Fibroblast of upper back skin (primary cell): ENCODE measurements at places on chromosomes 2 and 18.
A peak's percentile ranks its signal among the peaks of the same experiment; 100 is the strongest.

DNA sequence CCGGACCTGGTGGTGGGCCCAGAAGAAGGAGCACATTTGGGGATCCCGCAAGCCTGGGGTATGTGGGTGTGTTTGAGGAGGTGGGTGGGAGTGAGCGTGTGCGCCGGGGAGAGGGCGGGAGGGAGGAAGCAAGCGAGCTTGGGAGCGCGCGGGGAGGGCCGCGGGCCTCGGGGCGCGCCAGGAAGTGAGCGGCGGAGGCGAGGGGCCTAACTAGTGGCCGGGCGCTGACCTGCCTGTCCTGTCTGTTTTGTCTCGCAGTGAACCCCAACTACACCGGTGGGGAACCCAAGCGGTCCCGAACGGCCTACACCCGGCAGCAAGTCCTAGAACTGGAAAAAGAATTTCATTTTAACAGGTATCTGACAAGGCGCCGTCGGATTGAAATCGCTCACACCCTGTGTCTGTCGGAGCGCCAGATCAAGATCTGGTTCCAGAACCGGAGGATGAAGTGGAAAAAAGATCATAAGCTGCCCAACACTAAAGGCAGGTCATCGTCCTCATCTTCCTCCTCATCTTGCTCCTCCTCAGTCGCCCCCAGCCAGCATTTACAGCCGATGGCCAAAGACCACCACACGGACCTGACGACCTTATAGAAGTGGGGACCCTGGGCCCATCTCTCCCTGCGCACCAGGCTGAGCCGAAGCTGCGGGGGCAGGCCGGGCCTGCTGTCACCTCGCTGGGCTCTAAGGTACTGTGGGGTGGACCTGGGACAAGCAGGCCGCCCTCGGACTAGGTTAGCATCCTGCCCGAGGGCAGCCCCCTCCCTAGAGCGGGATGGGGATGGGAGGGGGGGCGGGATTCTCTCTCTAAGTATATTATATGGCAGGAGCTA, 1.2 kb downstream of the HOXD4 start:
- no peak for DNase-seq

DNA sequence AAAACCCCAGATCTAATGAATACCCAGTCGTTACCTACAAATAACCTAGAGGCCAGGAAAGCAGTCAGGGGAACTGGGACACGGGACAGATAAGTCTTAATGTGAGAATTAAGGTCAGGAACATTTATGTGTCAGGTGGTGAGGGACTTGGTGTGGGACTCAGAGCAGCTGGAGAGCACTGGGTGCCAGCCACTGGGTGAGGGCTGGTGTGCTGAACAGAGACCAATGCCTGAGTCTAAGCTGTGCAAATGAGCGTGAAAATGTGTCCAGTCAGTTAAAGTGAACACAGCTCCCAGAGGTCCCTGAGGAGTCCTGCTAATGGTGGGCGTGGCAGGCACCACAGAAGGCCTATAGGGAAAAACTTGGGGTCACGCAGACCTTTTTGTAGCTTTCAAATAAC, 225.9 kb downstream of the C1D start:
- DNase-seq: no peak

GRCh38 chr18:45057955-45058600, 377.4 kb downstream of the SETBP1 start:
- DNase-seq: no peak

DNA sequence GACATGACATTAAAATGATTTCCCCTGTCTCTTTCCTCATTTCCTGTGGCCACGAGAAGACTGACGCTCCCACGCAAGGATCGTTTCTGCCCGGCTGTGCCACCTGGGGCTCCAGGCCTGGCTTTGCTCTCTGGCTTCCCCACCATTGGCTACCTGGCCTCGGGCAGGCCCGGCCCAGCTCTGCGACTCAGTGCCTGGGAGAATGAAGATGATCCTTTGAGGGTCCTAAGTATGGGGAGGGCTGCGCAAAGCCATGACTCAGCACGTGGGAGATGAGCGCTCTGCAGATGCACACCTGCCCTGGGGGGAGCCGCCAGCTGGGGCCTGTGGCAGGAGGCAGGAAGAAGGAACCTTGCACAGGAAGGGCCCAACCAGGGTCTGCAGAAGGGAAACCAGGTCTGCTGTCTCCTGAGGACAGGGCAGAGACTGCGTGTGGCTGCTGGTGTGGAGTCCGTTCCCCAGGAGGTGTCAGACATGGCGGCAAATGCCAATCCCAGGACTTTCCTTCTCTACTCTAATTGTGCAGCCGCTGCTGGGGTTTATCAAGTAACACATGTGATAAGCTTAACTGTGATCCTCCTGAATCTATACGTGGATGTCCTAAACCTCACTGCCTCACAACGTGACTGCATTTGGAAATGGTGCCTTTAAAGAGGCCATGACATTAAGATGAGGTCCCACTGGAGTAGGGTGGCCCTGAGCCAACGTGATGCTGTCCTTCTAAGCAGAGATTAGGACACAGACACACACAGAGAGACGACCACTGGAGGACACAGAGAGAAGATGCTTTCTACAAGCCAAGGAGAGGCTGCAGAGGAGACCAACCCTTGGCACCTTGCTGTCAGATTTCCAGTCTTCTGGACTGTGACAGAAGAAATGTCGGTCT, 32.9 kb downstream of the MBP start:
- DNase-seq: no peak

DNA sequence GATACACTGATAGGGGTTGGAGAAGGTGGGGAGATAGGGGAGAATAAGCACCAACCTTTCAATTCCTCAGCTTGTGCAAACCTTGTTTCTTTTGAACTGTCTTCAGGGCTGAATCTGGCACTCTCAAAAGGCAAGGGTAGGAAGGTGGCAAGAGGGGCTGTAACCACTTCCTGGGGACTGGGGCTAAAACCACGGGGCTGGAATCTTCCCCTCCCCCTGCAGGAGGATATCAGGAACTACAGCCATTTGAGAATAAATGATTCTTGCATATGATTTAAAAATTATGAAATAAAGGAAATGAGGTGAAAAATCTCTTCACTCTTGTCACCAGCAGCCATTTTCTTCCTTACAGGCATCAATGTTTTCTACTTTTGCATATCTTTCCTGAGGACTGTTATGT, 50.8 kb downstream of the ATOH8 start:
- no peak for DNase-seq

DNA sequence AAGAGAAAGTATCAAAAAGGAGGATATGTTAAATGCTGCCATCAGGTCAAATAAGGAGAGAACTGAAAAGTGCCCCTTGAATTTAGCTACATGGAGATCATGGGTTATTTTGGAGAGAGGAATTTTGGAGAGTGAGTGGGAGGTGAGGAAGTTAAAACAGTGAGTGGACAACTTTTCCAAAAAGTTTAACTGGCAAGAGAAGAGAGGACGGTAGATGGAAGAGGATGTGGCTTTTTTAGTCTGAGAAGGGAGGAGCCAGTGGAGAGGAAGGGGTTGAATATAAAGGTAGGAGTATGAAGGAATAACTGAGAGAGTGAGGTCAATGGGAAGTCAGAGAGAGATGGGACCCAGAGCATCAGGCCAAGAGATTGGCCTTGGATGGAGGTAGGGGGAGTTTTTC, 62.5 kb upstream of the NFE2L2 start:
- DNase-seq: no peak

DNA sequence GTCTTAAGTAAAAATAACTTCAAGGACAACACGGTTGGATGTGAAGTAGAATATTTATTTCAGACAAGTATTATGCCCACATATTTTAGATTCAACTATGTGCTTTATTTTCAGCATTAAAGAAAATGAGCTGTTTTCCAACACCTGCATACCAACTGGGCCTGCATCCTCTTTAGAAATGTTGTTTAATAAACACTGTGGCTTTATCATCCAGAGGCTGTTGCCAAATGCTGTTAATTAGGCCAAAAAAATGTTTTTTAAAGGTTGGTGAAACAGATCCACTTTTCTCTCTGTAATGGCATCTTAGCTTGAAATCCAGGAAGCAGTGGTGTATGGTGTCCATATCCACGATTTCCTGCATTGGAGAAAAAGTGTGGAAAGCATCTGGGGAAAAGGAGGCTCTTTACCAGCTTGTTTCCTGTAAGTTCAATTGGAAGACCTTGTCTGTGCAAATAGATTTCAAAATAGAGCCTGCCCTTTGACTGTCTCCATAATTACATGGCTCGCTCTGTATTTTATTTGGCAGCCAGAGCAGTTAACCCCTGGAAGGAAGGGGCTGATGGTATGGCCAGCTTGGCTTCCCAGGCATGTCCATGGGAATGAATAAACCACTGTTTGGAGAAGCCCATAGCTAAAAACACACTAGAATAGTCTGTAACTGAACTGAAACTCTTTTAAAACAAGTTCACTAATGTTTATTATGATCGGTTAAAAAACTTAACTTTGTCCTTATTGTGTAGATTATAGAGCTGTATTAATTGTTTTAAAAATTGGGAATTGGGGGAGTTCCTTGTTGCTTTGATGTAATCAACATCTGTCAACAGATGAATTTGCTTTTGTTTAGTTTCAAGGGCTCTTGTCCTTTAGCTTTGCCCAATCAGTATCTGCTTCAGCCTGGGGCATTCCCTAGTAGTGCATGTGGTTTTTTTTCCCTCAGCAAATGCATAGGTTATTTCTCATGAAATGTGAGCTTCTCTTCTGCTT, 33.0 kb upstream of the DLX1 start:
- peak; percentile 16 for DNase-seq

GRCh38 chr2:223607476-223607875, 5.3 kb upstream of the SCG2 start:
- no peak for DNase-seq

- no peak for DNase-seq
Measured at GRCh38 chr2:24725956-24726355, 67.2 kb downstream of the PTRHD1 start.

- DNase-seq: no peak
Measured at GRCh38 chr2:169693360-169693759, 845 bp downstream of the CFAP210 start.

- DNase-seq: no peak
Measured at GRCh38 chr2:223548194-223548593, 54.0 kb downstream of the SCG2 start.

DNA sequence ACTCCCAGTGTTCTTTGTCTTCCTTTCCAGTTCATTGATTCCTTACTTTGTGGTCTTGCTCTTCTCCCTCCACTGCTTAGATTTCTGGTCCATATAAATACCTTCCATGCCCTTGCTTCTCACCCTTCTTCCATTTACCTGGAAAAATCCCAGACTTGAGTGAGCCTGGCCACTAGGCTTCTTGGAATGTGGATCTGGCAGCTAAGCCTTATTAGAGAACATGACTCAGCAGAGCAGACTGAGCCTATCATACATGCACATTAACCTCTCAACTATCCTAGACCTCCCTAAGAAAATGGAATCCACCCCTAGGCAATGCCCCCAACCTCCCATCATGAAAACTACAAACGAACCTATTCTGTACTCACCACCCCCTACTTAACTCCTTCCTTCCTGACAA, 127.7 kb downstream of the RHBDD1 start:
- DNase-seq: peak; percentile 88

DNA sequence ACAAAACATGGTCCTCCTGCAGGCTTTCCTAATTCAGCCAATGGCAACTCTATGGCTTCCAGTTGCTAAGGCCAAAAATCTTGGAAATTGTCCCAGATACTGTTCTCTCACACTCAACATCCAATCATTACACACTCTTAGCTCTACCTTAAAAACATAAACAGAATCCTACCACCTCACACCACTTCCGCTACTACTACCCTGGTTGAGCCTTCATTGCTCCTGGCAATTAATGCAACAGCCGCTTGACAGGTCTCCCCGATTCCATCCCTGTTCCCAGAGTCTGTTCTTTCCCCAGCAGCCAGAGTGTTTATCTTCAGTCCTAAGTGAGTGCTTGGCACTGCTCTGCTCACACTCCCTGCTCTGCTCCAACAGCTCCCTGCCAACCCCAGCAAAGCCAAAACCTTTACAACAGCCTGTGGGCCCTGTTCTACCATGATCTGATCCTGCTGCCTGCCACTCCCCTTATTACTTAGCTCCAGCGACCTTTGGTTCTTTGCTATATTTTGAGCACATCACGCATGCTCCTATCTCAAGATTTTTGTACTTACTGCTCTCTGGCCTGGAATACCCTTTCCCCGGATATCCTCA, 67.5 kb upstream of the AMMECR1L start:
- DNase-seq: no peak

- DNase-seq: no peak
Measured at GRCh38 chr2:240508832-240509545, 48.8 kb downstream of the ANKMY1 start.

DNA sequence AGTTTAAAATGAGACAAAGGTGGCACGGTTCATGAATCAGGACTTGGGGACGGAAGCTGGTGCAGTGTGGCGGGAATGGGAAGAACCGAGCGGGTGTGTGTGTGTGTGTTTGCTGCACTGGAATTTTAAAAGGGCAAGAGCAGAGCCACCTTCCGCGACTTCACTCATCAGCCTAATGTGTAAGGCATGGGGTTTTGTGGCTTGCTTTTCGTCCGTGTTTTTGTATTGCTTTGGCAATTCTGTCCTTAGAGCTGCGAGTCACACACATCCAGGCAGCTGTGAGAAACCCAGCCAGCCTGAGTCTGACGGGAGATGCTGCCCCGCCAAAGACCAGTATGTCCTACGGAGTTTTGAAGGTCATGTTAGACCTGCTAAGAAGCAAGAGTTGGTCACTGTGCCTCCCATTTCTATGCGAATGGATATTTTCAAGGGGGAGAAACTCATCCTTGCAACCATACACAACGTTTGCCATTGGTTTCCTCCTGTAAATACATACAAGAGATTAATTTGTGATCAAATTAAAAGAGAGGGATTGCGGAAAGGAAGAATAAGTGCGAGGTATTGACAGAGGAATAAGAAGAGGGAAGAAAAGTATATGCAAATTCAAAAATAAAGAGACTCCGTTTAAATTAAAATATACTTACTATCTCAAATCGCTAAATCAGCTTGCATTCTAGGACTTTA, 665 bp upstream of the CACNB4 start:
- DNase-seq: peak; percentile 4

DNA sequence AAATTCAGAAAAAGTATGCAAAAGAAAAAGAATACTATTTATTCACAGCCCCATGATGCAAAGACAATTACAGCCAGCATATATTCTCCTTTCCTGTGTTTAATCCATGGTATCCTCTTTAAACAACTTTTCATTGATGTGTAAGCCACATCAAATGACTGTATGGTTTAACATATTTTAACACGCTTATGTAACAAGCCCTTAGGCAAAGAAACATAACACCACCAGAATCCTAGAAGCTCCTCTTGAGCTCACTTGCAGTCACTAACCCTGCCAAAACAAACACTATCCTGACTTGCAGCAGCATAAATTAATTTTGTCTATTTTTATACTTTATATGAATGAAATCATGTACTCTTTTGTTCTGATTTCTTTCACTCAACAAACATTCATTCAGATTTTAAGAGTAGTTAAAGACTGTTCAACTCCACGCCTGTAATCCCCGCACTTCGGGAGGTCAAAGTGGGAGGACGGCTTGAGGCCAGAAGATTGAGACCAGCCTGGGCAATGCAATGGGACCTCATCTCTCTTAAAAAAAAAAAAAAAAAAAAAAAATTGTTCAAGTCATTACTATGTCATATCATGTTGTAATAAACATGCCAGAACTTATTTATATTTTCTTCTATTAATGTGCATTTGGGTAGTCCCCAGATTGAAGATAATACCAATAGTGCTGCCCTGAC, 226.3 kb downstream of the NBAS start:
- peak; percentile 43 for DNase-seq

- no peak for DNase-seq
Measured at GRCh38 chr2:150883613-150883895, 378.1 kb downstream of the RBM43 start.

GRCh38 chr2:241417626-241418025, 61.5 kb downstream of the FARP2 start:
- no peak for DNase-seq

- DNase-seq: no peak
Measured at GRCh38 chr2:98348066-98348561, 1.9 kb downstream of the CNGA3 start.
